Activated CD8-positive, alpha-beta memory T cell treated with anti-CD3 and anti-CD28 coated beads for 1 hour (primary cell): ENCODE measurements at places on chromosomes 4 and X.

DNA sequence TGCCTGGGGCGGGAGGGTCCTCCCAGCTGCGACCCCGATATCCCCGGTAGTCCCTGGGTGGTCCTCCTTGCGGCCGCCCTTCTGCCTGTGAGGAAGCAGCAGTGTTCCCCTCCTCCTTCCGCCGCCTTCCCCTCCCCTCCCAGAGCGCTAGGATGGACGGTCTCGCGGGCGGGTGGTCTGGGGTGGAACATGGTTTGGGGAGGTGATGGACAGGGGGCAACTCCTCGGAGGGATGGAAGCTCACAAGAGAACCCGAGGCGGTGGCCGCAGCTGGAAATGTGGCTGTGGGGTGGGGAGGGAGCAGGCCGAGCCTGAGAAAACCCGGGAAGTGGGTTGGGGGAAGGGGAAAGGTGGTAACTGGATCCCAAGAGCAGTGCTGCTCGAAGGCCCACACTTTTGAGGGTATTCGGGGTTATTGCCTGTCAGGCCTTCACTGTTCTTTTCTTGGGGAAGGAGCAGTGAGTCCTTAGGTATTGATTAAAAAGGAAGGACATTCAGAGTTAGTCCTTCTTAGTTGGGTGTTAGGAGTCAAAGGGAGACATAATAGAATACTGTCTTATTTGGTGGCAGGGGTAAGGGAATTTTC, 581 bp downstream of the UBE2K start:
- no peak for DNase-seq

- DNase-seq: no peak
Observed at GRCh38 chr4:2763511-2763967, 7.4 kb upstream of the TNIP2 start.

DNA sequence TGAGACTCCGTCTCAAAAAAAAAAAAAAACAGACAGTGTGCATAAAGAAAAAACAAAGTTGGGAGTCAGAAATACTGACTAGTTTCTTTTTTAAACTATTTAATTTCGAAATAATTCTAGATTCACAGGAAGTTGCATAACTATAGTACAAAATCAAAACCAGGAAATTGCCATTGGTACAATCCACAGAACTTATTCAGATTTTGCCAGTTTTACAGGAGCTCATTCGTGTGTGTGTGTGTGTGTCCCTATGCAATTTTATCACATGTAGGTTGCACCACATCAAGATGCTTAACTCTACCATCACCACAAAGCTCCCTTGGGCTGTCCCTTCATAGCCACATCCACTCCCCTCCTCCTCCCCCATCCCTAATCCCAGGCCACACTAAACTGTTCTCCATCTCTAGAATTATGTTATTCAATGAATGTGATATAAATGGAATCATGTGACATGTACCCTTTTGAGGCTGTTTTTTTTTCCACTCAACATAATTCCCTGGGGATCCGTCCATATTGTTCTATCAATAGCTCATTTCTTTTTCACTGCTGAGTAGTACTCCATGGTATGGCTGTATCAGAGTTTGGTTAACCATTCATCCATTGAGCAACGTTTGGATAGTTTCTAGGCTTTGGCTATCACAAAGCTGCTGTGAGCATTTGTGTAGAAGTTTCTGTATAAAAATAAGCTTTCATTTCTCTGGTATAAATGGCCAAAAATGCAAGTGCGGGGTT, 16.3 kb upstream of the DDX3X start:
- no peak for DNase-seq

DNA sequence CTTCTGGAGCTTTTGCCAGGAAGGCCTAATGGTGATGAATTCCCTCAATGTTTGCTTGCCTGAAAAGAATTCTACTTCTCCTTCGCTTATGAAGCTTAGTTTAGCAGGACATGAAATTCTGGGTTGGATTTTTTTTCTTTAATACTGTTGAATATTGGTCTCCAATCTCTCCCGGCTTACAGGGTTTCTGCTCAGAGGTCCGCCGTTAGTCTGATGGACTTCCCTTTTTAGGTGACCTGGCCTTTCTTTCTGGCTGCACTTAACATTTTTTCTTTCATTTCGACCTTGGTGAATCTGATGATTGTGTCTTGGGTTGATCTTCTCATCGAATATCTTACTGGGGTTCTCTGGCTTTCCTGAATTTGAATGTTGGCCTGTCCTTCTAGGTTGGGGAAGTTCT, 17.2 kb upstream of the TMPRSS11A start:
- no peak for DNase-seq

- no peak for DNase-seq
Observed at GRCh38 chr4:88028946-88029345, 21.5 kb downstream of the PKD2 start.

DNA sequence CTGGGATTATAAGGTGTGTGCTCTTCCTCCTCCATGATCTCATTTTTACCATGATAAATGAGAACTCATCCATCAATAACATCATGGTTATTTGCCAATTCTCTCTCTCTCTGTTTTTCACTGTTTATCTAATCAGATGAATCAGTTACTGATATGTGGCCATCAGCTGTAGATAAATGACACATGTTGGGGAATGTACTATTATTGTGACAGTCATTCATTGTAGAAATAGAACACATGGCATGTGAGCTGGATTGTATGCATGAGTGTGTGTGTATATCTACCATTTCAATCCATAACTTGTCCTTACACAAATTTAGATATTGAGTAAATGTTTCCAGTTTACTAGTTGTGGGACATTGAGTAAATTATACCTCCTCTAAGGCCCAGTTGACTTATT, 53.0 kb downstream of the OSTC start:
- DNase-seq: no peak

DNA sequence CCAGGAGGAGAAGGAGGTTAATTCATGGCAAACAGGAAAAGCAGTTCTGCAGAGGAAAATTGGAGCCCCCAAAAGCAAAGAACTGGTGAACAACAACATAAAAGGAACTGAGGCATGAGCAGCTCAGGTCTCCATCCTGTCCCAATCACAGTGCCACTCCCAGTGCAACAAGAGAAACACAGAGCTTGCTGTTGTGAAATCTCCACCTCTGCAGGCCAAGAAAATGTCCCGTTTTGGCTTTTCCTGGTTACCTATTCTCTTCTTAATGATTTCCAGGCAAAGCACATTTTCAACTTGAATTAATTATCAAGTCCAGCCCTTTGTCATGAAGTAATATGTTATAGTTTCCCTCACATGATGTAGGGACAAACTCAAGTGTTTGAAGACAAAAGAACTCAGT, 778 bp downstream of the C1QTNF7 start:
- DNase-seq: no peak

DNA sequence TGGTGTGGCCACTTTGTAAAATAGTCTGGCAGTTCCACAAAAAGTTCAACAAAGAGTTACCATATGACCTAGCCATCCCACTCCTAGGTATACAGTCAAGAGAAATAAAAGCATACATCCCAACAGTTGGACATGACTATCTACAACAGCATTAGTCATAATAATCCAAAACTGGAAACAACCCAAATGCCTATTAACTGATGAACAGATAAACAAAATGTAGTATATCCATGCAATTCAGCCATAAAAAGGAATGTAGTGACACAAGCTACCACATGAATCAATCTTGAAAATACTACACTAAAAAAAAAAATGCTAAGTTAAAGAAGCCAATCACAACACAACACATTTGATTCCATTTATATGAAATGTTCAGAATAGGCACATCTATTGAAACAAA, 16.1 kb downstream of the MED14 start:
- DNase-seq: no peak

- DNase-seq: no peak
Observed at GRCh38 chr4:1338752-1339414, 8.1 kb upstream of the UVSSA start.

GRCh38 chr4:176153124-176153523, 42.3 kb downstream of the SPATA4 start:
- no peak for DNase-seq

- no peak for DNase-seq
Observed at GRCh38 chrX:148713981-148714380, 213.6 kb downstream of the AFF2 start.

DNA sequence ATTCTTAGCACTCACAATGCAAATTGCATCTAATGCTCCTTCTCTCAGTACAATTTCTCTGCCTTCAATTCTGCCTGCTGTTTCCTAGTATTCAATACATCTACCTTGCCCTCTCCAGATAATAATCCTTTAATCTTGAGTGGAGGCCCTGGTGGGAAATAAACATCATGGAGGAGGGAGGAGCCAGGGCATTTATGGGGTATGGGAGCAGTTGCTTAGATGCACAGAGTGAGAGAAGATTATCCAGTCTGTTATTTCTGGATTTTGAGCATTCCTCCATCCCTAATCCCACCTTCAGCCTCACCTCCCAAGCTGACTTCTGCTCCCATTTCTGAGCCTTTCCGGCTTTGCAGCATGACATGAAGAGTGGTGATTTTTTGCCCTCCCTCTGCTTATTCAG, 127.9 kb upstream of the PPP3CA start:
- no peak for DNase-seq

DNA sequence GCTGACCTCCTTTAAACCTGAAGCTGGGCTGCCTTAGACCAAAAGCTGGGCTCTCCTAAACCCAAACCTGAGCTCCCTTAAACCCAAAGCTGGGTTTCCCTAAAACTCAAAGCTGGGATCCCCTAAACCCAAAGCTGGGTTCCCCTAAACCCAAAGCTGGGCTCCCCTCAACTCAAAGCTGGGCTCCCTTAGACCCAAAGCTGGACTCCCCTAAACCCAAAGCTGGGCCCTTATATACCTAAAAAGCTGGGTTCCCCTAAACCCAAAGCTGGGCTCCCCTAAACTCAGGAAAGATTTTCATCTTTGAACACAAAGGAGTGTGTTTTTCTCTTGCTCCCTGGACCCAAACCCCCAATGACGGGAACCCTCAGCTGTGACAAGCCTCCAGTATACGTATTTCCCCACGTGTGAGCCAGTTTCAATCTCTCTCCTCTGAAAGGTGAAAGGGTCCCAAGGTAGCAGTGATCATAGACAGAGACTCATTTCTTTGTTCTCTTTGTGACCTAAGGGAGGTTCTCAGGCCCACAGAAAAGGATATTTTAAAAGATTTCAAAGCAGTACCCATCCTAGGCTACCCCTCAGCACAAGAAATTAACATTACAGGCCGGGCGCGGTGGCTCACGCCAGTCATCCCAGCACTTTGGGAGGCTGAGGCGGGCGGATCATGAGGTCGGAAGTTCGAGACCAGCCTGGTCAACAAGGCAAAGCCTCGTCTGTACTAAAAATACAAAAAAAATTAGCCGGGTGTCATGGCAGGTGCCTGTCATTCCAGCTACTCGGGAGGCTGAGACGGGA, 31.3 kb upstream of the ASMTL start:
- no peak for DNase-seq

DNA sequence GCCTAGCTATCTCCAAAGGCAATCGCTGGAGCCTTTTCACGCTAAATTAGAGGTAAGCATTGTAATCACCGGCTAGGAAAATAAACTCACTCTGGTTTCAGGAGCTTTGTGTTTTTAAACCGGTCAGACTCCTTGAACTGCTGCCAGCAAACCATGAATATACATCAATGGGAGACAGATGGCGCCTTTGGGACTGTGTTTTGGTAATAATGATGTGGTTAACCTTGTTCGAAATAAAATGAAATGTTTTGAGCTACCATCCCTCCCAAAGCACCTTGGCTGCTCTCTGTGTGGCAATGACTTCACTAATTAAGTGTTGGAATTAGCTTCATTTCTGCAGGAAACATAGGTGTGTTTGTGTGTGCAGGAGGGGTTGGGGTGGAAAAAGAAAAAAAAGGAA, 65.3 kb downstream of the CLNK start:
- no peak for DNase-seq

DNA sequence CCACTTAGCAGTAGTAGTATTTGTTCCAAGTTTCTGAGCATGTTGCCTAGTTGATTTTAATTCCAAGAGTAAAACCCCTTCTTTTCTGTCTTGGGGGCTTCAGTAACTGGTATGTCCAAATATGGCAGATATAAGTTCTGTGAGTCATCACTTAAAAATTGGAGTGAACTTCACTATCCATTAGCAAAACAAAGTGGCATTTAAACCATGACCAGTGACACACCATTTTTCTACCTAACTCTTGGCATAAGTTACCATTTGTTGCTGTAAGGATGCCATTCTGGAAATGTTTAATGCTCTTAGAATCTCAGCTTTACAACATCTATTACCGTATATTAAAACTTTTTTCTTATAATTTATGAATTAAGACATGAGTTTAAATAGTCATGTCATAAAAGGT, 102.0 kb downstream of the CBR4 start:
- no peak for DNase-seq

DNA sequence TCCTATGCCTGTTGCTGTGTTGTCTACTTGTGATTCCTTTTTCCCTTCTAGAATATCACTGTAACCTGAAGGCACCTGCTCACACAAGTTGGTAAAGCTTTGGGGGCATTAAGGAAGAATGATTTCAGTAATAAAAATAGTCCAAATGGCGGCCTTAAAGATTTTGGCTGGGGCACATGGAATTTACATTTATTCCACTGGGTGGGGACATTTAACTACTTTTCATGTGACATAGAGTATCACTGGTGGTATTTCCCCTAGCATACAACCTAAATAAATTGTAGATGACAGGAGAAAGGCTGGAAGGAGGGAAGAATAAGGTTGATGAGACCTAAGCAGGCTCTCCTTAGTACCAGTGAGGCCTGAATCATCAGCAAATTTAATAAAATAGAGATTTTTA, 121.8 kb upstream of the EDA2R start:
- DNase-seq: no peak

DNA sequence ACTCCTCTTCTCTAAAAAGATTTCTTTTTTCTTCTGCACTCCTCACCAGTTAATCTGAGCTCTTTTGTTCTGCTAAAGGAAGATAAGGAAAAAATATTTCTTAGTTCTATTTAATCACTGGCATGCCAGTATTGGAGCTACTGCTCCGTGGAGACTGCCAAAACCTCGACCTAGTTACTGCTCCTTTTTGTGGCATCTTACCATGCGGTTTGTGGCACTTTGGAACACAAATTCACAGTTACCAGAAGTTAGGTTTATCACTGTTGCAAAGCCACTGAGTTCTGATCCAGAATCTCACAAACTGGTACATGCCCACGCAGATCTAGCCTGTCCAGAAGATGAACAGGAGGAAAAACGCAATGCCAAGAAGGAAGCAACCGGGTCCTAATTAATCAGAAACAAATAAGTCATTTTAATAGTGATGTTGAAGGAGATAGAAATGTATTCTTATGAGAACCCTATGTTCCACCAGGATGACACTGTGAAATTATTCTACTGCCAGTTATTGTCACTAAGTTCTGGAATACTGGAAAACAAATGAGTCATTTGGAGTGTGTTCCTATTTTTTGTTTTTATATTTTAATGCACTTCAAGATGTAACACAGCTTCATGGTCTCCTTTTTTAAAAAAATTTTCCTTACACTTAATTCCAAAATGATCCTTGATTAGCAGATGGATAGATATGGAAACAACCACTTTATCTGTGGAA, 106.7 kb upstream of the GK2 start:
- no peak for DNase-seq
